ENCODE measurements at places on chromosomes 7 and 10. TPM values are rescaled to one million over a fixed set of nuclear protein-coding genes. Genes with fewer than 3 reads are reported as not detected.
A peak's percentile ranks its signal among the peaks of the same experiment; 100 is the strongest.

DNA sequence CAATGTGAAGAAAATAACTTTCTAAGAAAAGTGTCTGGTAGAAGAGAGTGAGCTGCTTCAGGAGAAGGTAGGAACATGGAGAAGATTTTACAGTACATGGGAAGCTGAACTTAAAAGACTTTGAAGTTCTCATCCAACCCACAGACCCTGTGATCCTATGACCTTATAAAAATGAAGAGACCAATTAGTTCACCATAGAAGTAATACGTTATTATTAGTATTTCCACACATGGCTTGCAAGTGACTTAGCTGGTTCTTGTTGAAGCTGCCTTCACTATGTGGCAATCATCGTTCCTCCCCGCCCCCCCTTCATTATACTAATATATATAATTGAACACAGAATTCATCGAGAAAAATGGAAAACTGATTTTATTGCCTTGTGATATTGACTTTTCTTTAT is 129.1 kb downstream of the SND1 start:
- no peak for DNase-seq

- no peak for DNase-seq
These were observed 67.8 kb upstream of the NXPH1 start for GRCh38 chr7:8365499-8366110.

GRCh38 chr10:129331839-129332220 is 135.2 kb upstream of the MGMT start:
- DNase-seq = no peak

Gene TLX1
- 0.93 TPM for total RNA-seq

Gene PRLHR
- not detected for total RNA-seq

DNA sequence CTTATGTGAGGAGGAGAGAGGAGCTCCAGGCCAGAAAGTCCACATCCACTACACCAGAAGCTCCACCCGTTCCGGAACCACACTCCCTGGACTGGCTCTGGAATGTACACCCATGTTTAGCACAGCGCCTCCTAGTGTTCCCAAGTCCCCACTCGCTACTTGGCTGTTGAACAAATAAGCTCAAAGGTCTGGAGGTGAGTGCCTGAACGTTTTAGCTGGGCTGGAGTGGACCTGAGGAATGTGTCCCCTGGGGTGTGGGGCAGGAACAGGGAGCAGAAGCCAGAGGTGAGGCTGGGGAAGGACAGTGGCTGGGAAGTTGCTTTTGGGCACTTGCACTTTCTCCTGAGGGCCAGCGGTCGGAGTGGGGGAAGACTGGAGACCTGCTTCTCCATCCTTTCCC is 164.1 kb upstream of the CDCA7L start:
- DNase-seq = peak; percentile 41

- no peak for DNase-seq
These were observed 36.6 kb downstream of the TYW1 start for GRCh38 chr7:67033251-67033650.

GRCh38 chr7:70696201-70696754 is 435.7 kb upstream of the GALNT17 start:
- no peak for DNase-seq
